ENCODE measurements at places on chromosomes 5 and 9.

- DNase-seq = no peak
Observed at GRCh38 chr9:136603901-136604814, 58.3 kb upstream of the NOTCH1 start.

GRCh38 chr5:56973473-56973872, 21.6 kb upstream of the MIER3 start:
- peak; percentile 20 for DNase-seq

GRCh38 chr5:40204144-40204543, 475.6 kb upstream of the PTGER4 start:
- DNase-seq = no peak

DNA sequence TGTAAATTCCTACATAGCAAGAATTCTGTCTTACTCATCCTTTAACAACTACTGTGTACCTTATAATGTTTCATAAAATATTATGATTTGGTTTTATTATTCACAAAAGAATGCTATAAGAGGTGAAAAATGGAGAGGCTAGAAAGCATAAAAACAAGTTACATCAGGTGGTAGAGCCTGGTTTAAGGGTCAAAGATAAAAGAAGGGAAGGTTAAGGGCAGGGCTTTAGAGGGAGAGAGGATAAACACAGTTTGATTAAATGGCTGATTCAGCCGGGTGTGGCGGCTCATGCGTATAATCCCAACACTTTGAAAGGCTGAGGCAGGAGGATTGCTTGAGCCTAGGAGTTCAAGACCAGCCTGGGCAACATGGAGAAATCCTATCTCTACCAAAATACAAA, 40.4 kb upstream of the HSPB3 start:
- DNase-seq = no peak

DNA sequence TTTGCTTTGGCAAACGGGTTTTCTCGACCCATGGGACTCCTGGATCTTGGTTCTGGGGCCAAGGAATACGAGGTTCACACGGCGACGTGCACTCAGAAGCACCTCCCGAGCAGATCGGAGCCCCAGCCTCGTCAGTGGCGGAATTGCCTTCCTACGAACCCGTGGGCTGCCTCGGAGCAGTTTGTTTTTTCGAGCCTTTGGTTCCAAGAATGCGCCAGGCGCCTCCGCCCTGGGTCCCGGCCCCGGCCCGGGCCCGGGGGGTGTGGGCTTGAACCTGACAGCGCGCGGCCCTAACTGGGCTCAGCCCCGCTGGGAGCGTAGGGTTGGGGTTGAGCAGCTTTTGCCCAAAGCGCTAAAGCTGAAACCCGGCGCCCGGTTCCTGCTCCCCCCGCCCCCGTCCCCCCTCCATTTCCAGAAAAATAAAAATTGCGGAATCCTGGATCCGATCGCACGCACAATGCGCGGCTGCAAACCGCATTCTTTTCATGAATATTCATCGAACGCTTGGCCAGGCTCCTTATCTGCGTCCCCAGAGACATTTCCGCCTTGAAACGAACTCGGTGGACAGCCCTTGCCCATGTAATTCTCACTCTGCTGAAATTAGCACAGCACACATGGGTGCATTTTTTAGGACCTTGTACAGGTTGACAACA, 1.0 kb downstream of the BASP1 start:
- peak; percentile 16 for DNase-seq

DNA sequence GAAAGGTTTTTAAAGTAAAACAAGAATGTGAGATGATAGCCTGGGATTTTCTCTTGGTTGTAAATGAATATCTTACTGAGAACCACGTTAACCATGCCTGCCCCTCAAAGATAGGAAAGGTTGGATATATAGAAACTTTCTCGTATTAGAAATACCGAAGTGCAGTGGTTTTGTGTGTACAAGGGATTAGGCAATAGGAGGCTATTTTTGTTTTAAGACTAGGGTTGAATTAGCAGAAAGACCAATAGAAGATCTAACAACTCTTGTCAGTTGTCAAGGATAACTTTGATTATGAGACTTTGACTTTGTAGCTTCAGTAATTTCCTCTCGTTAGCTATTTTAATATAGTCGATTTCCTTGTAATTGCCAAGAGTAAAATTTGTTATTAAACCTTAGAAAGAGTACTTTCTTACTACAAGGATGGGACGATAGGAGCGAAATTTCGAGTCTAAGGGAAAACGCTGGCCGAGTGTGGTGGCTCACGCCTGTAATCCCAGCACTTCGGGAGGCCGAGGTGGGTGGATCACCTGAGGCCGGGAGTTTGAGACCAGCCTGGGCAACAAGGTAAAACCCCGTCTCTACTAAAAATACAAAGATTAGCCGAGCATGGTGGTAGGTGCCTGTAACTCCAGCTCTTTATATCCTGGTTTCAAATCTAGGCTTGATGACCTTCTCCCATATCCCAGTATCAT, 838 bp downstream of the POLK start:
- DNase-seq = no peak

DNA sequence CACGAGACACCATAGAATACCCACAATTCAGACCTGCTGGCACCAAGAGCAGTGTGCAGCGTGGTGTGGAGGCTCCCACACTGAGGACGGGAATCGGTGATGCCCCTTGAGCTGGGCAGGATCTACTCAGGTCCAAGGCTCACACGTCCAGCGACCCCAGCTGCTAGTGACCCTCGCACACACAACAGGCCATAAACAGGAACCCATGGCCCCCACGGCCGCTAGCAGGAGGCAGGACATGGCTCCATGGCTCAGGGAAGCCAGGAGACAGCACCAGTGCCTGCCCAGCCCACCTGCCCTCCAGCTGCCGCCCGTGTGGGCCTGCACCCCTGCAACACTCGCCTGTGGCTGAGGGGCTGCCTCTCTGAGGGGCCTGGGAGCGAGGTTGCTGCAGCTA, 43.4 kb upstream of the SLC9A3 start:
- no peak for DNase-seq

GRCh38 chr5:179803651-179804554, 2.8 kb downstream of the MGAT4B start:
- no peak for DNase-seq

GRCh38 chr5:14204785-14205321, 61.7 kb downstream of the TRIO start:
- no peak for DNase-seq

DNA sequence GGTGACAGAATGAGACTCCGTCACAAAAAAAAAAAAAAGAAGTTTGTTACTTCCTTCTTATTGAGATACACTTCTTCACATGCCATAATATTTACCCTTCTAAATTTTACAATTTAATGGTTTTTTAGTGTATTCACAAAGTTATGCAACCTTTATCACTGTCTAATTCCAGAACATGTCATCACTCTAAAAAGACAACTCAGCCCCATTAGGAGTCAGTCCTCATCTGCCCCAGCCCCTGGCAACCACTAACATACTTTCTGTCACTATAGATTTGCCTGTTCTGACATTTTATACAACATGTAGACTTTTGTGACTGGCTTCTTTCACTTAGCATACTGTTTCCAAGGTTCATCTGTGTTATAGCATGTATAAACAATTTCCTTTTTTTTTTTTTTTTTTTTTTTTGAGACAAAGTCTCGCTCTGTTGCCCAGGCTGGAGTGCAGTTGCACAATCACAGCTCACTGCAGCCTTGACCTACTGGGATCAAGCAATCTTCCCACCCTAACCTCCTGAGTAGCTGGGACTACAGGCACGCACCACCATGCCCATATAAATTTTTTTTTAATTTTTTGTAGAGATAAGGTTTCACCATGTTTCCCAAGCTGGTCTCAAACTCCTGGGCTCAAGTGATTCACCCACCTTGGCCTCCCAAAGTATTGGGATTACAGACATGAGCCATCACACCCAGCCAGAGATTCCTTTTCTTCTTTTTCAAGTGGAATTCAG, 18.0 kb downstream of the AQP3 start:
- DNase-seq = no peak

DNA sequence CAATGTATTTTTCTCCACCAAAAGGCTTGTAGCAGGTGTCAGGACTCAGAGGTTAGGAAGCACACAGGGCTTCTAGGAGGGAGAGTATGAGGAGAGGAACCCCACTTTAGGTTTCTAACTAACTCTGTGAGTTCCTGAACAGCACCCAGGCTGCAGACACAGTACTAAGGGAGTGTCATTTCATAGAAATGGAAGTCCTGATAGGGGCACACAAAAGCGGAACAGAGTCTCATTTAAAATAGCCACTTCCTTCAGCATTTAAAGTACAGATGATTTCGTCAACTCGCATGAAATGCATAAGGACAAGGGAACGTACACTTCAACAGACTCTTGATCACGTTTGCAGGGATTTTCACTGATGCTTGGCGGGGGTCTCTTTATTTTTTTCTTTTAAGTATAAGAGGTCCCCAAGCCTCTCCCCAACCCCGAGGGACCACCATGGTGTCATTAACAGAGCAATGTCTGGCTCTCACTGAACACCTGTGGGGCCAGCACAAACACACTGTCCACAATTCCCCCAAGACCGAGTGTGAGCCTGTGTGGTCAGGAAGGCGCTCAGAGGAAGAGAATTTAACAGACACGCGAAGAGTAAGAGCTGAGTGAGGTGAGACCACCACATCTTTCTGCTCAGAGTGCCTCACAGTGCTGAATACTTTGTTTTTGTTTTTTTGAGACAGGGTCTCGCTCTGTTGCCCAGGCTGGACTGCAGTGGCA, 82.3 kb downstream of the SECISBP2 start:
- no peak for DNase-seq

GRCh38 chr9:99431103-99431502, 209.0 kb downstream of the SEC61B start:
- DNase-seq = no peak

DNA sequence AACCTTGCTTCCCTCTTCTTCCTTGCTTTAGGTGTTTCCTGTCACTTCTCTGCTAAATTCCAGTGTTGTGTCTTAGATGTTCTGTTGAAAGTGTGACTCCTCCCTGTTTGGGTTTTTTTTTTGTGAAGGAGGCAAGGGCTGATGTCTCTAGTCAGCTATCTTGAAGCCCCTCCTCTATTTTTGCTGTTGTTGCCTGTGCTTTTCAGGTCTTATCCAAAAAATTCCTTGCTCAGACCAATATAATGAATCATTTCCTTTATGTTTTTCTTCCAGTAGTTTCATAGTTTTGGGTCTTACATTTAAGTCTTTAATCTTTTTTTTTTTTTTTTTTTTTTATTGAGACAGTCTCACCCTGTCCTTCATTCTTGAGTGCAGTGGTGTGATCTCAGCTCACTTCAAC, 22.3 kb downstream of the RIC1 start:
- DNase-seq = no peak

DNA sequence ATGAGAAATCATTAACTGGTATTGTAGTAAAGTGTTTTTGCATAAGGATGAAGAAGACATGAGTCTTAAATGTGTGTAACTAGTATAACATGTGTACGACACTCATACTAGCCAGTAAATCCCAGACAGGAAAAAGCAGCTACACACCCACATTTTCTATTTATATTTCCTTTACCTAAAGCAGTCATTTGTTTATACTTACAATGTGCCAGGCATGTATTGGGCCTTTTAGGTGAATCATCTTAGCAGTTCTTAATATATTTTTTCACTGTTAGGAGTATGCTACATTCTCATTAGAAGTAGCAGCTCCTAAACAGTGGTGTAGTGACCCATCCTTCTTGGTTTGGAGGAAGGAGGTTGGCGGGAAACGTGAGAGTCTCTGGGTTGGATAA, 55.8 kb upstream of the TMC1 start:
- no peak for DNase-seq

DNA sequence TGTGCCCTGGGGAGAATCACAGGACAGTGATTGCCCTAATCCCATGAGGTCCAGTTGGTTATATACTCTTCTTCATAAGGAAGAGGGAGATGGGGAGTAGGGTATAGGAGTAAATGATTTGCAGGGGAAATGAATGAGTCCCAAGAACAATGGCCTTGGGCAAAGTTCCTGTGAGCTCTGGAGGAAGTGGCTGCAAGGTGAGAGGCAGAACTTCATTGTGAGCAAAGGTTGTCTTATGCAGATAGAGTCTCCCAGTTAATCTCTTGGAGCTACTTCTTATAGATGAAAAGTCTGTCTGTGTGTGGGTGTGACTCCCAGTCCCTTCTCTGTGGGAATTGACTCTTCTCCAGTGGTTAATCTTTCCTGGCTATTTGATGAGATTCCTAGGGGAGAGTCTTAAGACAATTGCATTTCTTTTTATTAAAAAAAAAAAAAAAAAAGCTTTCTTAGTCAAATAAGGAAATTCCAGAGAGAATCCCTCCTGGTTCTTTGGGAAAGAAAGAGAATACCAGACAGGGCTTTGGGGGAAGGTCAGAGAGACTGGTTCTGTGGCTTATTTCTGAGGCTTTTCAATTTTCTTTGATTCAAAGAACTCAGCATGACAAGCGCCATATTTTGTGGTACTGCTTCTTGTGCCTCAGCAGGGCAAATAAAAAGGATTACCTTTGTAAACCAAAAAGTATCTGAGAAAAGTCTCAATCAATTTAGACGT, 33.6 kb upstream of the MEGF10 start:
- no peak for DNase-seq

DNA sequence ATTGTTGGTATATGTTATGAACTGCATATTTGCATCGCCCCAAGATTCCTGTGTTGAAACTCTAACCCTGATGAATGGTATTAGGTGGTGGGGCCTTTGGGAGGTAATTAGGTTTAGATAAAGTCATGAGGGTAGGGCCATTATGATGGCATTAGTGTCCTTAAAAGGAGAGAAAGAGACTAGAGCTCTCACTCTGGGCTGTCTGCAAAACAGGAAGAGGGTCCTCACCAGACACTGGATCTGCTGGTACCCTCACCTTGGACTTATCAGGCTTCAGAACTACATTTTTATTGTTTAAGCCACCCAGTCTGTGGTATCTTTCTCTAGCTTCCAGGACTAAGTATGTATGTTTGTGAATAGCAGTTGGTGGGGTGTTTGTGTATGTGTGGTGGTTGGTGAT, 68.9 kb downstream of the MACIR start:
- no peak for DNase-seq

- no peak for DNase-seq
Observed at GRCh38 chr5:109168151-109168550, 241.6 kb downstream of the PJA2 start.

DNA sequence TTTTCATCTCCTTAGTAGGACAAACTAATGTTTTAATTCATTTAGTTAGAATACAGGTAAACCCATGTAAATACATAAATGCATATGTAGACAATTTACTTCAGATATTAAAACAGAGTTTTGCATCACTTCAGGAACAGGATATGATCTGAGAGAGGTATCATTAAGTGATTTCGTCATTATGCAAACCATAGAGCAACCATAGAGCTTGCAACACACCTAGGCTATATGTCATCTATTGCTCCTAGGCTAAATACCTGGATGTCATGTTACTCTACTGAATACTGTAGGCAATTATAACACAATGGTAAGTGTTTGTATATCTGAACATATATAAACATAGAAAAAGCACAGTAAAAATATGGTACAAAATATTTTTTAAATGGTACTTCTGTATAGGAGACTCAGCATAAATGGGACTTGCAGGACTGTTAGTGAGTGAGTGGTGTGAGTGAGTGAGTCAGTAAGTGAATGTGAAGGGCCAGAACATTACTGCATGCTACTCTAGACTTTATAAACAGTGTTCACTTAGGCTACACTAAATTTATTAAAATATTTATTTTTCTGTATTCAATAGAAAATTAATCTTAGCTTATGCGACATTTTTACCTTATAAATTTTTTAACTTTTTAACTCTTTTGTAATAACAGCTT, 1377.5 kb upstream of the CDH9 start:
- DNase-seq = no peak

GRCh38 chr5:151772029-151772845, 483 bp downstream of the G3BP1 start:
- DNase-seq = no peak

- DNase-seq = no peak
Observed at GRCh38 chr5:130166839-130167490, 262.7 kb downstream of the CHSY3 start.

All from HEK293T (cell line).